ENCODE measurements at places on chromosomes 3 and 15.
A peak's percentile ranks its signal among the peaks of the same experiment; 100 is the strongest.

GRCh38 chr3:134368751-134369105 is 5.5 kb downstream of the AMOTL2 start:
- no peak for DNase-seq

GRCh38 chr3:141796081-141796888 is 33.1 kb downstream of the GRK7 start:
- no peak for DNase-seq

GRCh38 chr3:396293-396692 is 199.7 kb downstream of the CHL1 start:
- no peak for DNase-seq

DNA sequence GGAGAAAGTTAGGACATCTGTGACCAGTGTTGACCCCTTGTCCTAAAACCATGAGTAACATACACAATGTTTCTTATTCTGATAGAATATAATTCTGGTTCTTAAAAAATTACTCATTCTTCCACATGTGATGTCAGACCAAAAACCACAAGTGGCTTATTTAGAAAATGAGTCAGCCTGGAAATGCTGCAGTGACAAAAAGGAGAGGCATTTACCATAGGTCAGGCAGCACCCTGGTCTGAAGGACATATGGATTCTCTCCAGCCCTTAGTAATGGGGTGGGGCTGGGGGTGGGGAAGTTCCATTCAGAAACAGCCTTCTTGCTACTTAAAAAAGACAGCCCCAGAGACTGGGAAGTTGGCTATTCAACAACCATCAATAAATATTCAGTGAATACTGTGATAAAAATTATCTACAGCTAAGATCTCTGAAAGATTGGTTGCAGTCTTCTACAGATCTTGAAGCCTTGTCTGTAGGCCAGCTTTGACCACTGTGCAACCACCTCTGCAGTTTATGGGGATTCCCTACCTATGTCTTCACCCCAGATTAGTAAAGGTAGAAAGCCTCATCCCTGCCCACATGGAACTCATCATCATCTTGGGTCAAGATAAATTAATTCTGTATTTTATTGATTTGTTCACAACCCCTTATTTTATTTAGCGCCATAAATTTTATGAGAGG is 34.9 kb upstream of the TIMP4 start:
- no peak for DNase-seq

DNA sequence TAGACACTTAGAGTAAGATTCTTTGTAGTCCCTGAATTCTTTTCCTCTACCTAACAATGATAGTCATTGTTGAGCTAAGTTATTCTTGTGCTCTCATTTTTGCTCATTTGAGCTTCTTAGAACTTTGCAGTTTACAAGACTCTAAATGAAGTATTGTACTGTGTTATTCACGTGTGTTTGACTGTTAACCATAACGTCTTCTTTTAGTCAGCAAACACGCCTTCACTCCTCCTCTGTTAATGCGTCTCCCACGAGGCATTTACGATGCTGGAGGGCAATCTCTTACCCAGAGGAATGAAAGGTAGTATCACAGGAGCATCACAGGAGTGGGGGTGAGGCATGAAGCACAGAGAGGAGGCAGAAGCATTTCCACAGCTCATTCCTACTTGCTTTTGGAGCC is 14.8 kb upstream of the P2RY14 start:
- DNase-seq, result no peak

GRCh38 chr15:61474796-61475195 is 245.7 kb upstream of the RORA start:
- DNase-seq, result no peak

GRCh38 chr3:56096999-56097398 is 371.3 kb downstream of the ERC2 start:
- no peak for DNase-seq

GRCh38 chr3:101848326-101848725 is 988 bp upstream of the NFKBIZ start:
- DNase-seq, result no peak

DNA sequence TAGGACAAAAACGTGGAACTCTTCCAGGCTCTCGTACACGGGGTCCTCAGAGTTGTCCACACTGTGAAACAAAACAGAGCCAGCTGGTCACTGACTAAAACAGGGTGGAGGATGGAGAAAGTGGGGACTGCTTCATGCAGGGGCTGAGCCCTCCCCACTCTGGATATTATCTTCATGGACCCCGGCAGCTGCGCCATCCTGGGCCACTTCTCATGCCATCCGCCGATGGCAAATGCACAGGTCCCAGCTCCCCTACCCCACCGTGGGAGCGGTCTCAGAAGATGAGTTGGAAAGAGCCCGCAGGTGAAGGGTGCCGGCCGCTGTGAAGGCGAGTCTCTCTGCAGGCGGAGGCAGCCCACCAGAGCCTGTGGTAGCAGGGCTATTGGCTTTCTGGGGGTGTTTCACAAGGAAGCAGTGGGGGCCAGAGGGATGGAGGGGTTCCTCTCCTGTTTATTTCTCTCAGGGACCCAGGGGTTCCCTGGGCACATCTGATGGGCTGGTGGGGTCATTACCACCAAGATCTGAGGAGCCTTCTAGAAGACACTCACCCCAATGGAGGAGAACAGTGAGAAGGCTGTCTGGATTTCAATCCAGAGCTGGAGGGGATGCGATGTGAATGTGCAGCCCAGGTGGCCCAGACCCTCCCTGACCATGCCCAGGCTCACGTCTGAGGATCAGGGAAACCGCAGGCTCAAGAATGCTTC is 177.3 kb downstream of the KLF13 start:
- no peak for DNase-seq

GRCh38 chr3:98540346-98540745 is 8.6 kb downstream of the GPR15 start:
- no peak for DNase-seq

- no peak for DNase-seq
These were observed 38.3 kb upstream of the IL12A start for GRCh38 chr3:159950156-159950898.

DNA sequence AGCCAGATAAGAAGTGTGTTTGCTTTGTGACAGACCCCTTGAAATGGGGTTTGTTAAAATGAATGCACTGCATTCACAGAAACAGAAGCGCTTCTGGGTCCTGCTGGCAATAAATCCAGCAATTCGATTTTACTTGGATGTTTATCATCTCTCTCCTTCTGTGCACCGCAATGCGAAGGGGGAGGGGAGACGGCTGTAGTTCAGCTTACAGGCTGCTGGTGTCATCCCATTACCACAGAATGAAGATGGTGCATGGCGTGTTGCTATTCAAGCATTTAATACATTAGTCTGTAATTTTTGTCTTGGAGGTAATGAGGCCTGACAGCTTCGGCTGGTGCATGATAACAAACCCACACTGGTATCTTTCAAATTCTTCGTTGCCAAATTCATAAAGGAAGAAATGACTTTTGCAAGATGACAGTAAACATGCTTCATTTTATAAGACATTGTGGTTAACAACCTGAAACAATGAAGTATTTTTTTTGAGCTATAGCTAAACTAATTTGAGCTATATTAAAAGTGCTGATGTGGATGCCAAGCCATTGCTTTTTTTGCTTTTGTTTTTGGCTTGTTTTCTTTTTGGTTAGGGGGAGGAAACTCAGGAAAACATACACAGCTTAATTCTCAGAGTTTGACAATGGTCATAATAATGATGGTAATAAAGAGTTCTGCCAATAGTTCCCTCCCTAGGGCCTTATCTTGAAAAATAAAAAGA is 418.3 kb downstream of the OTOL1 start:
- peak; percentile 70 for DNase-seq

Measured in putamen (tissue), 1 donor.